Stimulated activated CD4-positive, alpha-beta T cell treated with anti-CD3 and anti-CD28 coated beads, Interleukin-4, amount 100 ng/mL, for 24 hours (primary cell): ENCODE measurements at places on chromosomes 13 and 19.

- peak; percentile 22 for DNase-seq
These were observed at the start of gene TTYH1 for GRCh38 chr19:54415208-54415900. TTYH1 (plus strand) TSS chr19:54415464; CDS start chr19:54415553, 89 bp downstream.

DNA sequence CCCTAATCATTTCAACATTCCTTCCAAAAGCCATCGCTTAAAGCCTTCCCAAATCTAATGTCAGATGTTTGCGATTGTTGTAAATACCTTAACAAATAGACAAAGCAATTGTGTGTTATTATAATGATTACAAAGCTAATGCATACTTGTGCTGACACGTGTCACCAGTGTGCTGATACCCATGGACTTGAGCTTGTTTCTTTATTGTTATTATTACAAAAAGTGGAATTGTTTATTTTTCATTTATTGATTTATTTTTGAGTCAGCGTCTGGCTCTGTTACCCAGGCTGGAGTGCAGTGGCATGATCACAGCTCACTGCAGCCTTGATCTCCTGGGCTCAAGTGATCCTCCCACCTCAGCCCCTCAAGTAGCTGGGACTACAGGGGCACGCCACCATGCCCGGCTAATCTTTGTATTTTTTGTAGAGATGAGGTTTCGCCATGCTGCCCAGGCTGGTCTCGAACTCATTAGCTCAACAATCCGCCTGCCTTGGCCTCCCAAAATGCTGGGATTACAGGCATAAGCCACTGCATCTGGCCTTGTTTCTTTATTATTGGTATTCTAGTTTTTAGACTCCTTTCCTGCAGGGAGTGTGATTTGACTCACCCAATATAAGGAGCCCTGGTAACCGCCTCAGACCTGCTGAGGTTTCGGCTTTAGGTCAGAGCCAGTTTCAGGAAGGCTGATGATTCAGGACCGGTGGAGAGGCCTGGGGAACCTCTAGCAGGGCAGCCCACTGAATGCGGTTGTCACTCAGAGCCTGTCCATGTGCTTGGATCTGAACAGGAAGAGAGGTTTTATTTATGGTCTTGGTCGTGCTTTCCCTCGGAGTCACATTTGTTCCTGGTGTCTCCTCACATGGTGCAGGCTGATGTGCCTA lies 2.1 kb upstream of the FBXO17 start:
- DNase-seq = peak; percentile 64

GRCh38 chr19:18878858-18879578 lies 16.9 kb downstream of the CERS1 start:
- no peak for DNase-seq

DNA sequence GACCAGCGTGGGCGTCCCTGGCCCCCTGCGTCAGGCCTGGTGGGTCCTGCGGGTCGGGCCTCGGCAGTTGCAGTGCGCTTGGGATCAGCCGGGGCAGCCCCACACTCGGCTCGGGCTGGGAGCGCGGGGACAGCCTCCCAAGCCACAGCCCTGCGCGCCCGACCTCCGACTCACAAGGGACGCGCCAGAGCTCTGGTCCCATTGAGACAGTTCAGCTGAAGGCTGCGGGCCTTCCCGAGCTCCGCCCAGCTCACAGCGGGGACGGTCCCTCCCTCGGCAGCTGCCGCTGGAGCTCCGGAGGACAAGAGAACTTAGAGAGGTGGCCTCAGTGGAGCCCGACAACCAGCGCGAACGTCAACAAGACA lies 45.7 kb upstream of the ZNF730 start:
- no peak for DNase-seq

DNA sequence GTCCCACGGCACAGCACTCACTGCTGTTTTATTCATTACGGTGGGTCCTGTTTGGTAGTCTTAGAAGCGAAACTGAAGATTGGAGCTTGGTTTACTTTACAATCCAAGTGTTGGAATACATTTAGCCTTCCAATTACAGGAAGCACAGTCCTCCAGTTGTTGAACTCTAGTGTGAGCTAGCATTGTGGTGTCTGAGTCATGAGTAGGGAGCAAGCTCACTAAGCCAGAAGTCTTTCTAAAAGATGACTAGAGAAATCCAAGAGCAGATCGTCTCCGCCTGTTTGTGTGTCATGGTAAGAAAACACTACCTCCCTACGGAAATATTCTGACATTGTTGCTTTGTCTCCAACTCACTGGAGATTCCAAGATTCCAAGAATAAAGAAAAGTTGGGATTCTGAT lies 10.1 kb upstream of the SHISA2 start:
- DNase-seq = no peak

DNA sequence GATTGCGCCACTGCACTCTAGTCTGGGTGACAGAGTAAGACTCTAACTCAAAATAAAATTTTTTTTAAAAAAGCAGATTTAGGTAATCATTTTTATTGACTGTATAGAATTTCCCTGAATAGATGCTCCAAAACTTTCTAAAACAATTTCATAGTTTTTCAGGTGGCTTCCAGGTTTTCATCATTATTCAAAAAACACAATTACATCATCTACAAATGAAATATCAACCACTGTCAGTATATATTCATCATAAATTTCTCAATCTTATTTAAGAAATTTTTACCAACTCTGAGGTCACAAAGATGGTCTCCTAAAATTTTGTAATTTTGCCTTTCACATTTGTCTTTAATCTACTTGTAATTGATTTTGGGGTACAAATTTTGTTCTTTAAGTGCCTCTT lies 48.1 kb downstream of the ZC3H13 start:
- no peak for DNase-seq

GRCh38 chr13:87234981-87235380 lies 436.2 kb upstream of the SLITRK5 start:
- DNase-seq = no peak

DNA sequence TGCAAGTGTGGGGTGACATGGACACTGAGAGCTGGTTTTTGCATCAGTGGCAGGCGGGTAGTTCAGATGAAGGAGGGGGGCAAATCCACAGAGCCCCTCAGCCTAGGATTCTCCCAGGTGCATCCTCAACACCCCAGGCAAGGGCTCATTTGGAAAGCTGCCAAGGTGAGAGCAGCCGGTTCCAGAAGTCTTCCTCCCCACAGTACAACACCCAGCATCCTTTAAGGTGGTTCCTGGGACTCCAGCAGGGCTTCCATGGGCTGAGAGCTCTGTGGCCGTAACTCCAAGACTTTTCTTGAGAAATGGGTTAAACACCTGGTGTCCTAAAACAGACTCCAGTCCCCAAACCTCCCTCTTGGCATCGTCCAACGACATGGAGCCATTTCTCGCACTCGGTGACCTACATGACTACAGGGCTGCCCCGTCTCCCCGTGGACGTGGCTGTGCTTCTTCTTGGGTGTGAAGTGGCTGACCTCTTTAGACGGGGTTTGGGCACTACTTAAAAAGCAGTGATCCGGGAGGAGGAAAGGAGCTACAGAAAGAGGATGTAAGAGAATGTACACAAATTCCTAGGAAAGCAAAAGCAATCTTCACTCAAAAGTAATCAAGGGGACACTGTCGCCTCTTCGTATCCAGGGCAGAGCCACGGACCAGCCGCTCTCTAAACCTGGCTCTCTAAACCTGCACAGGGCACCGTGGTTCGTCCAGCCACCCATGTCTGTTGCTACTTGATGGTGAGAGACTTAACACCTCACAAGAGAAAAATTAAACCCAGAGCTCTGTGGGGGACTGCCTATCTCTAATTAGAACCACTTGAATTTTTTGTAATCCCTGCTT lies 25.5 kb downstream of the RANBP3 start:
- DNase-seq = no peak

GRCh38 chr19:46901701-46902401 lies 41.1 kb downstream of the ARHGAP35 start:
- DNase-seq = no peak

GRCh38 chr19:42657556-42657955 lies 62.8 kb upstream of the CEACAM8 start:
- DNase-seq = no peak
